ENCODE measurements at places on chromosomes 16 and 17.

- DNase-seq: no peak
Measured at GRCh38 chr17:10001306-10001873, 96.3 kb upstream of the RCVRN start.

DNA sequence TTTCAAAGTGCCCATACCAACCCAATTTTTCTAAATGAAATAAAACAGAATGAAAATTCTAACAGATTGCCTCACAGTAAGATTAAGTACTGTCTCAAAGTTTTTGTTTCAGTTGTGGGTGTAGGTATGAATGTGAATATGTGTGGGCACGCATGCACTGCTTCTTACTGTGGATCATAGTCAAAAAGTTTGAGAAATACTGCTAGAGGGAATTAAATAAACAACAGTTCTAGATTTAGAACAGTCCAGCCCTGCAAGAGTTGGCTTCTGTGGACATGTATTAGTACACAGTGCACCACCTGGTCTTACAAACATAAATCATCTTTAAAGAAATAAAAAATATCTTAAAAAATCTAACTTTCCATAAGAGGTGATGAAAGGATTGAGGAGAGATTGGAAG lies 8.4 kb downstream of the ZNF652 start:
- no peak for DNase-seq

DNA sequence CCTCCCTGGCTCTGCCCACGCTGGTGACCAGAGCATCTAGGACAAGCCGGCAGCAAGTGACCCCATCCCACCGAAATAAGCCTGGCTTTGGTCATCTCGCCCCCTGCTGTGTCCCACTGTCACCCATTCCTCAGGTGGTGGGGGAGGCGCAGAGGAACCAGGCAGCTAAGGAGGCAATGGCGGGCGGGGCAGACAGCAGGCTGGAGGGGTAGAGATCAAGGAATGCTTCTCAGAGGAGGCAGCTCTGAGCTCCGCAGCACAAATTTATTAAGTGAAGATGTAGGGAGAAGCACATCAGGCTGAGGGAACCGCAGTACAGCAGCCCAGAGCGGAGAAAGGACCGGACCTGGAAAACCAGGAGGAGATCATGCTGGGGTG lies 7.5 kb upstream of the KREMEN2 start:
- no peak for DNase-seq

DNA sequence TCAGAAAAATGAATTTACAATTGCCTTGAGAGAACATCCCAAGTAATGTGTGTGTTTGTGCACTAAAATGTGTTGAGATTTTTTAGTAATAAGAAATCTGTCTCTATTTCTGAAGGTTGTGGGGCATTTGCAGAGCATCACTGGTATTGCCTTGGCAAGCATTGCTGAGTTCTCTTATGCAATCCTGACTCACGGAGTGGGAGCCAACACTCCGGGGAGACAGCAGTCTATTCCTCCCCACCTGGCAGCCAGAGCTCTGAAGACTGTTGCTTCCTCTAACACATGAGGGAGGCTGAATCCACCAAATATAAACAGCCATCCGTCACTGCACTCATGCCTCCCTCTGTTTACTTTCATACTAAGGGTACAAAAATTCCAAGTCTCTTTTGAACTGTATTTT lies 10.6 kb downstream of the CNTD1 start:
- peak; percentile 60 for DNase-seq

DNA sequence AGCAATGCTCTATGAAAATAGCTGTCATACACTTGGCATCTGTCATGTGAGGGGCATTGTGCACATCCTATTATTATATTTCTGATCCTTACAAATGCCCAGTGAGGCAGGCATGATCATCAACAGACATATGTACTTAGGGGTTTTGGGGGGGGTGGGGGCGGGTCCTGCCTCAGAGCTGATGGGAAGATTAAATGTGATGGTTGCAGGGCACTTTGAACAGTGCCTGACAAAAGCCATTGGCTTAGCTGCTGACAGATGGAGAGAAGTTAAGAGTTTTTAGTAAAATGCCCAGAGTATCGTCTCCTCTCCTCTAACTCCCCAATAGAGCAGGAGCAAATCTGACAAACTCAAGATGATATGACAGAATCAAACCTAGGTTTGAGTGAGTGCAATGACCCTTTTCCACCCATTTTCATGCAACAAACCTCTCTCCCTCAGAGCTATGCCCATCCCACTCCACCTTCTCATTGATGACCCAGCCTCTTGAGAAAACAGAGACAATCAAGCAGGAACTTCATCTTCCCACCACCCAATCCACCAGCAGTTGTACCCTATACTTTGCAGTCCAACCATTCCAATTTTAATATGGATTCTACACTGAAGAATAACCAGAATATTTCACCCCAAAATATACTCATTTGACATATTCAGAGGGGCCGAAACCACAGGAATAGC lies 4.8 kb downstream of the KLHL11 start:
- no peak for DNase-seq

DNA sequence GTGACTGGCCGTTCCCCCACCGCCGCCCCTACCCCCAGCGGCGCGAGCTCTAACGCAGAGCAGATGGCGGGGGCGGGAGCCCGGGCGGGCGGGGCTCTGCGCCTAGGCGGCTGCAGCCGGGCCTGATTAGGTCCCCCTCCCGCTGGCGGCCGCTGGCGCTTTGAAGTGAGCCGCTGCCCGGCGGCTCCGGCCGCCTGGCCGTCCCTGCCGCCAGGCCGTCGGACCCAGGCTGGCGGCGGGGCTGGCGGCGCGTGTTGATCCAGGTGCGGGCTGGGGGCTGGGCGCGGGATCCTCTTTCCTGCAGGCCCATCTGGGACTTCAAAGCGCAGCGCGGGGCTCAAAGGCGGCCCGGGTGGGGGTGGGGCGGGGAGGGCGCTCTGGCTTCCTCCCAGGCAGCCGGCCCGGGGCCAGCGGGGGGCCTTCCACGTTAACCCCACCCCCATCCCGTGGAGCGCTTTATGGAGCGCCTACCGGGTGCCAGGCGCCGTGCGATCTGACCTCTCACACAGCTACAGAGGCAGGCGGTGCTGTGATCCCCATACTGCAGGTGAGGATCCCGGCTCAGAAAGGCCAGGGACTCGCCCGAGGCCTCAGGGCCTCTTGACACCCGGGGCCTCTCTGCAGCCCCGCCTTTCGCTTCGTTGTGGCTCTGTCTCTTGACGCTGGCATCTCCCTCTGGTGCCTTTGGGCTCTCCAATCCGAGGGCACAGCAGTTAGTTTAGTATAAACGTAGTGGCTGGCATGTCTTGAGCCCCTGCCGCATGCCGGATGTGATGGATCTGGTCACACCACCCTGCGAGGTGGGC lies 80.0 kb upstream of the NKD1 start:
- DNase-seq: no peak

GRCh38 chr16:4019371-4019791 lies 96.9 kb downstream of the ADCY9 start:
- no peak for DNase-seq

DNA sequence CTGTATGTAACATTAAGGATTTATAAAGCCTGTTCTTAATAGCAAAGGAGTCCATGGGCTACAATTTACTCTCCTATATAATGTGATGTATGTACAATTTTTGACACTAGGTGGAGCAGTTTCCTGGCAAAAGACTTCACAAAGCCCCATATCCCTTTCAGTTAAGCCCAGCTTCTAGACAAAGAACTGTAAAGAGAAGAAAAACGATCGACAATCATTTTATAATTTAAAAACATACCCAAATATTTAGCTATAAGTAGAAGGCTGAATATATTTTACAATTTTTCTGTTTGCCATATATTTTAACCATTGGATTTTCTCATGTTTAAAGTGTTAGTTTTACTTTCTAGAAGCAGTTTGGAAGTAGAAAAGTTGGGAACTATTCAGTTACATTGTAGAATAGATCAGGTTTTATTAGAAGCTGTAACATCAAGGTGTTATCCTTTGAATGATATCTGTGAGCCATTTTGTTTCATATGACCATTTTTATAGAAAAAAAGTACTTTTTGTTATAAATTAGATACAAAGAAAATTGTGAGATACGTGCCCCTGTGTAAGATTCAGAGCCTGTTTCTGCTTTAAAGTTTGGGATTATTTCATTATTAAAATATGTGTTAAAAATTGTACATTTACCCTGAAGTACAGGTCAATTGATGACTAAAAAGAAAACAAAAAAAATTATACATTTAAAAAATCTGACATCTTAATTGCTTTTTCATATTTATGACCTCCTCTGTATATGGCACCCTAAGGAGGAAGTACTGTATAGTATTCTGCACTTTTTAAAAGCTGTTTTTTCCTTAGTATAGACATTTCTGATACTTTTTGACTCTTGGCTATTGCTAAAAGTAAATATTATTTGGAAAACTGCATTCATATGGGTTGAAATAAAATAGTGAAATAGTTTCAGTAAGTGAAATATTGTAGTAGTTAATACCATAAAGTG lies 46.3 kb downstream of the VMP1 start:
- peak; percentile 94 for DNase-seq

DNA sequence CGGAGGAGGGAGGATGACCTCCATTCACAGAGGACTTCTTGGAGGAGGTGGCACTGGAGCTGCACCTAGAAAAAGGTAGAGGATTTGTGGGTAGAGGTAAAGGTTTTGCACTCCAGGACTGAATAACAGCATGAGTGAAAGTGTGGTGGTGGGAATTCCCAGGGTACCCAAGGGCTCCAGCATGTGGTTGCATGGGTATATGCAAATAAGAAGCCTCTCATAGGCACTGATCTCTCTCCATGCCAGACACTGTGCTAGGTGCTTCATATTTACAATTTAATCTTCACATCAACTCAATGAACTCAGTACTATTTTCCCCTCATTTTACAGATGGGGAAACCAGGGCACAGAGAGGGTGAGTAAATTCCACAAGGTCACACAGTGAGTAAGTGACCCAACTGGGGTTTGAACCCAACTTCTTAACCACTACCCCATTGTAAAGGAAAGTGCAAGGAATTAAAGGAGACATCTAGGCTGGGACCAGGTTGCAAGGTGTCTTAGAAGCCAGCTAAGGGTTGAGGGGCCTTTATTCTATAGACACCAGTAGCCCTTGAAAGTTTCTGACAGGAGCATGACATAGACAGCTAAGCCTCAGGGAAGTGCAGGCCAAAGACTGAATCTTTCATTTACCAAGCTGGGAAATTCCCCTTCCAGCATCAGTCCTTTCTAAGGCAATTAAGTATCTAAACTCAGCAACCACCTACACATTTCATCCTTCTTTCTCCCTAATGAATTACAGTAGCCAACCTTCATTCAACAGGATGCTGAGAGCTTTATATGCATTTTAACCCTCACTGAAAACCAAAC lies 21.3 kb downstream of the SCNN1B start:
- DNase-seq: no peak

DNA sequence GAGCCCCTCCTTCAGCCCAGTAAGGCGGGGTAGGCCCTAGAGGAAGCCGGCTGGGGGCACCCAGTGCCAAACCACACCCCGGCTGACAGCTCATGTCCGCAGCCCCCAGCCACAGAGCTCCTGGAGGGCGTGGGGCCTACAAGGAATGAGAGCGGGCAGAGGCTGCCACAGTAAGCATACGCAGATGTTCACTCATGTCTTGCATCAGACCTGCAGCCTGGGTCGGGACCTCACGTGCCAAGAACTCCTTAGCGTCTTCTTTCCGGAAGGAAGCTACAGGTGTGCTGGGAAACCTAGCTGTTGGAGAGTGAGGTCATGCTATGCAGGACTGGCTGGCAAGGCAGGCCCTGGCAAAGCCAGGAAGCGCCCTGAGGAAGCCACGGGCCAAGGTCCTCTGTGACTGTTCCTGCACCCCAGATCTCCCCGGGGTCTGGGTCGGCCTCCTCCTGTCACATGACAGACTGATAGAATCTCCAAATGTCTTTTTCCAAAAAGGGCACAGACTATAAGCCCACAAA lies 1.6 kb downstream of the ZNF598 start:
- peak; percentile 22 for DNase-seq
